Pulmonary artery endothelial cell (primary cell): ENCODE measurements at places on chromosomes 6 and 20. TPM values are rescaled to one million over a fixed set of nuclear protein-coding genes. Genes with fewer than 3 reads are reported as not detected.

- no peak for DNase-seq
These were observed 111.2 kb downstream of the TAF4 start for GRCh38 chr20:61954276-61955021.

Gene ANKEF1
- 2.8 and 3.5 TPM in 2 replicates for total RNA-seq

Gene SMPD2
- 10.7 and 14.2 TPM in 2 replicates for total RNA-seq

- no peak for DNase-seq
These were observed 84.6 kb downstream of the ID4 start for GRCh38 chr6:19921786-19922185.

DNA sequence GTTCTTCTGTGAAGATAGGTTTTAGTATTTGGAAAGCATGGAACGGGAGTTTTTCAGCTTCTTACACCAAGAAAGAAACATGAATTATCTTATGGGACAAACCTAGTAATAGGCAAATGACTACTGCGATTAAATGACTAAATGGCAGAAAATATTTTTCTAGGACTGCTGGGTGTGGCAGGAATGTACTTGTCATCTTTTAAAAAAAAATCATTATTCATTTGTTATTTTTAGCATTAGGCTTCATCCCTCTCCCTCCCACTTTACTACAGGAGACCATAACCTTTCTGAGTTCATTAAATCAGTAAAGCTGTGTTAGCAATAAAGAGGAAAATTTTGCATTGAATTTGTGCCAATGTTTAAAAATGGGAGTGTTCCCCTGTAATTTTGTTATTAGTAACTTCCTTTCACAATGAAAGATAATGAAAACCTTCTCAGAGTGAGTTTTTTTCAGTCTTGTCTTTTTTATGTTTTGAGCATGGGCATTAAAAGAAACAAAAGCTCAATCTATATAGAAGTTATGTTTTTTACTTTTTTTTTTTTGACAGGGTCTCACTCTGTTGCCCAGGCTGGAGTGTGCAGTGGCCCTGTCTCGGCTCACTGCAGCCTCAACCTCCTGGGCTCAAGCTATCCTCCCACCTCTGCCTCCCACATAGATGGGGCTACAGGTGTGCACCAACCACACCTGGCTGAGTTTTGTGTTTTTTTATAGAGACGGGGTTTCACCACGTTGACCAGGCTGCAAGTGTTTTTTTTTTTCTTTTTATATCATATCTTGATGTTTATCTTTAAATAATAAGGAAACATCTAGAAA is 105.6 kb upstream of the CLDN20 start:
- no peak for DNase-seq

DNA sequence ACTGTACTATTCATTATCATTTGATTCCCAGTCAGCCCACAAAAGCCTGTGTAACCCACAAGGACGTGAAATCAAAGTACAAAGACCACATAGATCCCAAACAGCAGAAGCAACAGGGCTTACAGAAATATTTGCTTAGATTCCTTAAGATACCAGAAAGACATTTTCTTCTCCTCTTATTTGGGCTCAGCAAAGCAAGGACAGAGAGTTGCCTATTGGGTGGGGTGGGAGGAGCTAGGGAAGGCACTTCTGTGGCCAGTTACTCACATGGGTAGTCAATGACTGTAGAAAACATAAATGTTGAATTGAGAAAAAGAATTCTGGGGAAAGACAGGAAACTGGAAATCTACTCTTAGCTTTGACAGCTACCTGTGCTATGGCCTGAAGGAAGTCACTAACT is 19.8 kb downstream of the PDE7B start:
- DNase-seq = no peak
